ENCODE measurements at places on chromosomes 2 and 18.

GRCh38 chr2:20488201-20488641 is 41.3 kb downstream of the RHOB start:
- no peaks in the 10 kb centered on the region for H3K36me3 ChIP-seq
- H3K4me1 ChIP-seq = no peaks in the 10 kb centered on the region
- H3K27ac ChIP-seq = no peak overlapping the region
- DNase-seq = no peak
- H3K27me3 ChIP-seq = no peaks in the 10 kb centered on the region
- no peak overlapping the region for H3K4me3 ChIP-seq

DNA sequence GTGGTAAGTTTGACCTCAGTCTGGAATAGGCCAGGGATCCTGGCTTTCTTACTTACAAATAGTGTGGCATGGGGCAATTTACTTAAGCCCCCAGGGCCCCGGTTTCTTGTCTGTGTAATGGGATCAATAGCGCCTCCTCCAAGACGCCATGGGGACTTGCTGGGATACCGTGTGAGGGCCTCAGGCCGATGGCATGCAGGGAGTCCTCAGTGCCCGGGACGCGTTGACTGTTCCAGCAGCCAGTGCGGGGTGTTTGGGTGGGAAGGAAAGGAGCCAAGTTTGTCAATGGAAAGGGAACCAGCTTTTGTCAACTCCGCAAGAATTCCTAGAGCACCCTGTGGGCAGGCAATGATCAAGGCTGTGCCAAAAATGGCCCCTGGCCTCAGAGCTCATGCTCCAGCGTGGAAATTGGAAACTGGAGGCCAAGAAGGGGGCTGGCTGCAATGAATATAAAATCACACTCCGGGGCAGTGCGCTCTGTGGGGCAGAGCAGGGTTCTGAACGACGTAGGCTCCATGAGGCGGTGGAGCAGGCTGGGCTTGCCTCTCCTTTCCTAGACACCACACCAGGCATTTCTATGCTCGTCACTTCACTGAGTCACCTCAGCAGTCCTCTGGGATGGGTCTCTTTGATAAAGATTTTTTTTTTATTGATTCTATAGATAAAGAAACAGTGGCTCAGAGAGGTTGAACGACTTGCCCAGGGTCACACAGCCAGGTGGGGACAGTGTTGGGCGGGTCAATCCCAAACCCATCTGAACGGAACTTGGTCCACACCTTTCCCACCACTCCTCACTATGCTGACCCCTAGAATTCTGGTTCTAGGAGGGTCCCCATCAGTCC is 56.7 kb upstream of the ASAP2 start:
- no peak overlapping the region for H3K4me3 ChIP-seq
- H3K27me3 ChIP-seq = no peaks in the 10 kb centered on the region
- no peaks in the 10 kb centered on the region for H3K4me1 ChIP-seq
- no peaks in the 10 kb centered on the region for H3K36me3 ChIP-seq

DNA sequence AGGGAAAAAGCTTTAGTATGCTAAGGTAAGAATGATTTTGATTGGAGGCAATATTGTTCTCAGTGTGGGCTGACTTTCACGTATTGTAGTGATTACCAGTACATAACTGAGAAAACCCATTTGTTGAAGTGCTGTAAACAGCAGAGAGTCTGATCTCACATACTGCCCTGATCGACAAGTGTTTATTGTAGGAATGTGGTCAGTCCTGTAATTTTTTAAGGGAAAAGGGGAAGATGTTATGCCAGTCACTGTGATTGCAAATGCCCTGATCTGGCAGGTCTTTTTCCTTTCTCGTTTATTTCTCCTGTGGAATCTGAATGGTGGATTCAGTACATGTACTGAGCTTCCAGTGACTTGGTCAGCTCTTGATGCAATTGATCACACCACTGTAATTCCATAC is 11.5 kb downstream of the SPATS2L start:
- DNase-seq = no peak
- no peaks in the 10 kb centered on the region for H3K36me3 ChIP-seq
- no peaks in the 10 kb centered on the region for H3K27me3 ChIP-seq
- no peaks in the 10 kb centered on the region for H3K4me1 ChIP-seq

DNA sequence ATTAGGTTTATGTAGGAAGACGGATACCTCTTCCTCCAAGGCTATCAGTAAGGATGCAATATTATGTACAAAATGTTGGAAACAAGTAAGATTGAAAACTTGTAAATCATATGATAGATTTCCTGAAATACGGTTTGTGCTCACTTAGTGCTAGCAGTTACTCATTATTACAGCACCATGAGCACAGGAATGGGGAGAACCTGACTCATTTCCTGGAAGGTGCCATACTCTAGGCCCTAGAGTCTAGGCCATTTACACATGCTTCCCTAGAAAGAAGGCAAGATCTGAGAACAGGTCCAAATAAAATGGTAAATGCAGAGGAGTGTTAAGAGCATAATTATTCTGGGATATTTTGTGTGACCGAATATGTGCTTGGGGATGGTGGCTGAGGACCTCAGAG is 467.7 kb upstream of the CELF4 start:
- H3K36me3 ChIP-seq = no peaks in the 10 kb centered on the region
- no peaks in the 10 kb centered on the region for H3K4me1 ChIP-seq
- DNase-seq = no peak
- no peaks in the 10 kb centered on the region for H3K27me3 ChIP-seq
- no peak overlapping the region for H3K27ac ChIP-seq
- H3K4me3 ChIP-seq = no peak overlapping the region

- no peak for DNase-seq
- no peaks in the 10 kb centered on the region for H3K36me3 ChIP-seq
- peaks cover 22% of the 10 kb centered on the region for H3K4me1 ChIP-seq
- no peak overlapping the region for H3K27ac ChIP-seq
- H3K4me3 ChIP-seq = no peak overlapping the region
These were observed 17.0 kb upstream of the MGAT4A start for GRCh38 chr2:98747888-98748287.

DNA sequence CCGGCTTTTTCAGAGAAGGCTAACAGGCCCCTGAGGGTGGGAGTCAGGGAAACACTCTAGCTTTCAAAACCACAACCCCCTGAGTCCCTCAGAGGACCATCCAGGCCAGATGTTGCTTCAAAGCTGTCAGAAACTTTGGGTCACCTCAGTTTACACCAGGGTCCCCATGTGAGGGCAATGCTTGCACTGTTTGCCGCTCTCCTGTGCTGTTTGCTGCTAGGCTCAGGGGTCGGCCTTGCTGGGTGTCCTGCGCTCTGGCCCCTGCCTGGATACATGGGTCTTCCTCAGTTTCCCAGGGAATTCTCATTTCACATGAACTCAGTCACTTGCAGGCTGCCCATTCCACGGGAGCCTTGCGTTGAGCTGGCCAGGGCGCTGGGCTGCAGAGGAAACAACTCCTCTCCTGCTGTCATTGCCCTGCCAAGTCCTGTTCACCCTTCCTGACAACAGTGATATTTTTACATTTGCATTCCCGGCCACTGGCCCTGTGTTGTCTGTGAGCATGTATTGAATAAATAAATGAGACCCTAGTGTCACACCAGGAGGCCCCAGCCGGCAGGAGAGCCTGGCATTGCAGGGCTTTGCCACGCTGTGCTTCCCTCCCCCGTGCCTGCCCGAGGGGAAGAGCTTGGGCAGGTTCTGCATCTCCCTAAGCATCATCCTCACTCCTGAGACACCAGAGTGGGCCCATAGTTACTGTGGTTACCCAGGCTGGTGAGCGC is 73.2 kb upstream of the RAB6C start:
- no peaks in the 10 kb centered on the region for H3K36me3 ChIP-seq
- no peak overlapping the region for H3K27ac ChIP-seq
- H3K4me1 ChIP-seq = no peaks in the 10 kb centered on the region

GRCh38 chr2:152411154-152411553 is 76.2 kb downstream of the FMNL2 start:
- no peak for DNase-seq
- H3K27ac ChIP-seq = no peak overlapping the region
- H3K36me3 ChIP-seq = no peaks in the 10 kb centered on the region
- H3K4me1 ChIP-seq = no peaks in the 10 kb centered on the region
- H3K27me3 ChIP-seq = no peaks in the 10 kb centered on the region

All from effector memory CD4-positive, alpha-beta T cell (primary cell).